ENCODE measurements at places on chromosomes 2 and 18. TPM values are rescaled to one million over a fixed set of nuclear protein-coding genes. Genes with fewer than 3 reads are reported as not detected.

DNA sequence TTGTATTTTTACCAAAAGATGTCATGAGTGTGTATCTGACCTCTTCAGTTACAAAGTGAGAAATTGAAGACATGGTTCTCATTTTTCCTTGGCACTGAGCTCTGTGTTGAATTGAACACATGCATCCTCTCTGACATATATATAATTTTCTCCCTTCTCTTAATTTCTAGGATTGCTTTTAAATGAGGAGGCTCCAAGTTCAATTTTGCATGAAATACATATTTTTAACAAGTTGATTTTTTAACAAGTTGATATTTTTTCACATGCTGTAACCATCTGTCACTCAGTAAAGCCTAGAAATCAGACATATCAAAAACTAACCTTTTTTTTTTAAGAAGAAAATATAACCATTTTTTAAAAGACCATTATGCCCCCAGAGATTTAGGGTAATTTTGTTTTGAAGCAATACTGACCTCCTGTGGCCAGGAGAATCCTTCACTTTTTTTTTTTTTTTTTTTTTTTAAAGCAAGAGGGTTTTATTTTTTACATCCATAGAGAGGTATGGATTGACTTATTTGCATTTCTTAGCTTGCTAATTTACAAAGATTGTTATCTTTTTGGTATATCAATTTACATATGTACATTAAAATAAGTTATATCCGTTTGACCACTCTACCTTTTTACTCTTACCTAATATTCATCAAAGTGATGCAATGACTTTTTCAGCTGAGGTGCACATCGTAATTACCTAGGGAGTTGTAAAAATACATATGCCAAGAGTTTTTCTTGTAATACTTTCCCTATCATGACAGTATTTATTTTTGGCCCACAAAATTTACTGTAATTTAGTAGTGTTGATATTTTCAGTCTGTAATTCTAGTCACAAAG, 161.8 kb downstream of the SOCS6 start:
- H3K27ac ChIP-seq, result no peak overlapping the region
- no peaks in the 10 kb centered on the region for H3K36me3 ChIP-seq
- H3K4me1 ChIP-seq, result no peaks in the 10 kb centered on the region
- no peaks in the 10 kb centered on the region for H3K27me3 ChIP-seq

GRCh38 chr18:48952287-48953103, 1.7 kb upstream of the SMAD7 start:
- no peaks in the 10 kb centered on the region for H3K27me3 ChIP-seq
- H3K4me3 ChIP-seq, result peak overlapping the region; percentile 69
- no peaks in the 10 kb centered on the region for H3K36me3 ChIP-seq
- peaks cover 55% of the 10 kb centered on the region for H3K4me1 ChIP-seq

- no peaks in the 10 kb centered on the region for H3K36me3 ChIP-seq
- no peak overlapping the region for H3K4me3 ChIP-seq
- no peaks in the 10 kb centered on the region for H3K4me1 ChIP-seq
- DNase-seq, result no peak
- H3K27ac ChIP-seq, result no peak overlapping the region
Measured at GRCh38 chr18:75304678-75305557, 94.3 kb downstream of the TSHZ1 start.

GRCh38 chr2:178700922-178701342, 106.3 kb downstream of the TTN start:
- no peak overlapping the region for H3K27ac ChIP-seq
- H3K4me1 ChIP-seq, result no peaks in the 10 kb centered on the region
- H3K4me3 ChIP-seq, result no peak overlapping the region
- H3K27me3 ChIP-seq, result no peaks in the 10 kb centered on the region

DNA sequence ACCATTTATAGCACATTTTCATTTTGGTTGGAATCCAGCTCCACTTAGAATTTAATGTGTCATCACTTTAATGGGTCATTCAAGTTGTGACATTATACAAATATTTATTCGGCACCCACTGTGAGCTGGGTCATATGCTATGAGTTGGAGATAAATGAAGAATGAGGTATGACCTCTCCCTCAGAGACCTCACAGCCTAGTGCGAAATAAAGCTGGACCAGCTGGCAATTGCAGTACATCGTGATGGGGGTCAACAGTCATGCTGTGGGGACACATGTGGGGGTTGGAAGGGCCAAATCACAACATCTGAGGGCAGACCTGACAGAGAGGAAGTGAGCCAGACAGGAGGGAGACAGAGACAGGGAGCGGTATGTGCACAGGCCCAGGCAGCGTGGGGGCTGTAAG, 175.4 kb downstream of the MAIP1 start:
- H3K4me1 ChIP-seq, result no peaks in the 10 kb centered on the region
- H3K4me3 ChIP-seq, result no peak overlapping the region
- no peak overlapping the region for H3K27ac ChIP-seq
- H3K36me3 ChIP-seq, result no peaks in the 10 kb centered on the region
- DNase-seq, result no peak

- H3K4me1 ChIP-seq, result no peaks in the 10 kb centered on the region
- no peak for DNase-seq
- no peak overlapping the region for H3K4me3 ChIP-seq
- H3K36me3 ChIP-seq, result no peaks in the 10 kb centered on the region
- no peaks in the 10 kb centered on the region for H3K27me3 ChIP-seq
- H3K27ac ChIP-seq, result no peak overlapping the region
Measured at GRCh38 chr2:186189816-186190215, 296.2 kb upstream of the ZC3H15 start.

DNA sequence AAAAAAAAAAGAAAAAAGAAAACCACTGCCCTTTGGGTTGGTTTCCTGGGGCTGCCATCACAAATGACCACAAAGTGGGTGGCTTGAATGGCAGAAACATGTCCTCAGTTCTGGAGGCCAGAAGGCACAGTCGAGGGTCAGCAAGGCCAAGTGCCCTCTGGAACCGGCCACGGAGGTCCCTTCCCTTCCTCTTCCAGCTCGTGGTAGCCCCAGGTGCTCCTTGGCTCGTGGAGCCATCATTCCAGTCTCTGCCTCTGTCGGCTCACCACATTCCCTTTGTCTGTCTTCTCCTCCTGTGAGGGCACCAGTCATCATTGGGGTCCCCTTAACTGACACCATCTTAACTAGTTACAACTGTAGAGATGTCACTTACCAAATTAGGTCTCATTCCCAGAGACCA, 8.5 kb upstream of the NFATC1 start:
- no peak for DNase-seq
- H3K4me1 ChIP-seq, result peaks cover 7% of the 10 kb centered on the region
- no peak overlapping the region for H3K4me3 ChIP-seq
- no peak overlapping the region for H3K27ac ChIP-seq

DNA sequence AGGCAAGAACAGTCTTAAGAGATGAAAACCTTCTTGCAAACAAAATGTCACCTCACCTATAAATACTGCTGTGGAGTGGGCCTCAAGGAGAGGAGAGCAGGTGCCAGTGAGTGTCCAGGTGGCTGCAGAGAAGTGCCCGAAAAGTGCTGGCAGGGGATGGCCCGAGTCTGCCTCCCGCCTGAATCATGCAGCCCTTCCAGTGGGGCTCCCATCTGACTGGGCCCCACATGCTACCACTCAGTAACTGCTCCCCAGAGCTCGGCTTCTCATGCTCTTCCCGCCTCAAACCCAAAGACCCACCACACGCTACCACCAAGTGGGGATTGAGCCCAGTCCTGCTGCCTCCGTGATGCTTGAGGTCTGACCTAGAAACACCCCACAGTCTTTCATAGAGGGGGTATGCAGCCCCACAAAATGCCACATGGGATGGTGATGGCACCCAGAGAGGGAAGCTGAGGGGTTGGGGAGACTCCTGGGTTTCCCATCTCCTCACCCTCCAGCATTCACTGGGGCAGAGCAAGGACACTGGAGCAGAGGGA, 7.4 kb downstream of the HS6ST1 start:
- no peak for DNase-seq
- no peak overlapping the region for H3K4me3 ChIP-seq
- no peaks in the 10 kb centered on the region for H3K27me3 ChIP-seq
- peaks cover 3% of the 10 kb centered on the region for H3K36me3 ChIP-seq
- peaks cover 16% of the 10 kb centered on the region for H3K4me1 ChIP-seq
- H3K27ac ChIP-seq, result no peak overlapping the region

DNA sequence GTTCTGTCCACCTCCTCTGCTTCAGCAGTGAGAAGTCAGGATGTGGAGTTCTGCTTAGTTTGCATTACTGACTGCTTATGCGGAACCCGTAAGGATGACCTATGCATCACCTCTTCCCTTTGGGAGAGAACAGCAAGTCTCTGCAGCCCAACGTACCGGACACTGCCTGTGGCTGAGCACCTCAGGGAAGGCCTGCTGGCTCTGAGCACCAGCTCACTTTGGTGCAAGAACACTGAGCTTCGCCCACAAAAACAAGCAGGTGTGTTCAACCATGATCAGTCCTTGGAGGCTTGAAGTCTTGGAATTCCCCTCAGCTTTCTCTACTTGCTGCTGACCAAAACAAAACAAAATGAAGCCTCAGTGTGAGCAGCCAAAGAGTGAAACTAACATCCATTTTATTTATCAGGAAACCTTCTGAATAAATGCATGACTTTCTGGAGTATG, 52.7 kb upstream of the NCK2 start:
- H3K4me1 ChIP-seq, result no peaks in the 10 kb centered on the region
- H3K4me3 ChIP-seq, result no peak overlapping the region
- H3K36me3 ChIP-seq, result no peaks in the 10 kb centered on the region
- H3K27me3 ChIP-seq, result no peaks in the 10 kb centered on the region
- no peak for DNase-seq

DNA sequence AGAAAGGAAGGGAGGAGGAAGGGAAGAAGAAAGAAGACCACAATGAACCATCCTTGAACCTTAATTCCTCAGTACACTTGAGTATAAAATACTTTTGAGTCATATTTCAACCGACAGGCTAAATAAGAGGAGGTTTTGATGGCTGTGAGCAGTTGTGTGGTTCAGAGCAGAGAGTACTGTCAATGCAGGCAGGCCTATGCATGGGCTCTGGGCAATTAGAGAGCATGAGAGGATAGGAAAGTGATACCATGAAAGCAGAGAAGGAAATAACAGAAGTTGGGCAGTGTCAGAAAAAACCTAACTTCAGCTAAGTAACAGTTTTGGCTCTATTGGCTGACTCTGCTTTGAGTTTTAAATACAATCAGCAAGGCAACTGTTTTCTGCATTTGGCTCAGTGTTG, 123.6 kb upstream of the STK17B start:
- H3K27ac ChIP-seq, result no peak overlapping the region
- peaks cover 7% of the 10 kb centered on the region for H3K4me1 ChIP-seq
- H3K4me3 ChIP-seq, result no peak overlapping the region
- no peaks in the 10 kb centered on the region for H3K36me3 ChIP-seq
- H3K27me3 ChIP-seq, result no peaks in the 10 kb centered on the region
- DNase-seq, result no peak

DNA sequence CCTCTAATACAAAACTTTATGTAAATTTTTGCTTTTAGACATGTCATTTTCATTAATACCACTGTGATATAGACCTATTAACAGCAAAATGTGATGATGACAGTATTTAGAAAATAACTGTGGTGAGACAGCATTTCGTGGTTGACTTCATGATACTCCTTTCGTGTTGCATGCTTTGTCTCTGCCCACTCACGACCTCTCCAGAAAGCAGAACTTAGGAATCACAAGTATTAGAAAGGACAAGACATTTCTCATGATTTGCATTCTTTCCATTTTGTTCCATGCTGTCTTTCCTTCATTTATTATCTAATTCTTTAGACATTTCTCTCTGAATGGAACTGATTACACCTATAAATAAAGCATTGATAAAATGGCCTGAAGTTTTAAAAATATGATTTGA, 85.2 kb upstream of the POU3F3 start:
- H3K27ac ChIP-seq, result no peak overlapping the region
- H3K36me3 ChIP-seq, result no peaks in the 10 kb centered on the region
- H3K27me3 ChIP-seq, result no peaks in the 10 kb centered on the region
- H3K4me3 ChIP-seq, result no peak overlapping the region

- no peak for DNase-seq
- no peak overlapping the region for H3K27ac ChIP-seq
- no peak overlapping the region for H3K4me3 ChIP-seq
- H3K4me1 ChIP-seq, result no peaks in the 10 kb centered on the region
Measured at GRCh38 chr2:82172483-82172882, 1867.9 kb upstream of the LRRTM1 start.

GRCh38 chr2:69062307-69062962, 49.5 kb downstream of the ANTXR1 start:
- no peaks in the 10 kb centered on the region for H3K4me1 ChIP-seq
- no peaks in the 10 kb centered on the region for H3K36me3 ChIP-seq
- H3K27me3 ChIP-seq, result peaks cover 12% of the 10 kb centered on the region
- H3K27ac ChIP-seq, result no peak overlapping the region
- H3K4me3 ChIP-seq, result no peak overlapping the region

- no peak for DNase-seq
- H3K27ac ChIP-seq, result no peak overlapping the region
- H3K36me3 ChIP-seq, result peaks cover 44% of the 10 kb centered on the region
- no peaks in the 10 kb centered on the region for H3K27me3 ChIP-seq
- H3K4me1 ChIP-seq, result no peaks in the 10 kb centered on the region
Measured at GRCh38 chr2:64593035-64593655, 60.6 kb downstream of the SERTAD2 start.

Gene RGPD8
- total RNA-seq, result 61.1 TPM

Gene NT5DC4
- total RNA-seq, result not detected

Gene CD8B
- 1.1 TPM for total RNA-seq

Gene CAB39
- 45.3 TPM for total RNA-seq

Gene CCDC150
- total RNA-seq, result 0.22 TPM

Gene HOXD12
- total RNA-seq, result not detected

Gene TEX44
- total RNA-seq, result not detected

Gene ZSWIM2
- not detected for total RNA-seq

Gene C2orf80
- total RNA-seq, result not detected

Gene SLC4A3
- total RNA-seq, result 0.16 TPM

Gene STARD6
- not detected for total RNA-seq

Gene CFC1
- total RNA-seq, result not detected

Gene WDR75
- 45.3 TPM for total RNA-seq

Measured in CD4-positive, alpha-beta T cell (primary cell).